IPS DF 6.9 (cell line): ENCODE measurements at places on chromosomes 11 and 22.

DNA sequence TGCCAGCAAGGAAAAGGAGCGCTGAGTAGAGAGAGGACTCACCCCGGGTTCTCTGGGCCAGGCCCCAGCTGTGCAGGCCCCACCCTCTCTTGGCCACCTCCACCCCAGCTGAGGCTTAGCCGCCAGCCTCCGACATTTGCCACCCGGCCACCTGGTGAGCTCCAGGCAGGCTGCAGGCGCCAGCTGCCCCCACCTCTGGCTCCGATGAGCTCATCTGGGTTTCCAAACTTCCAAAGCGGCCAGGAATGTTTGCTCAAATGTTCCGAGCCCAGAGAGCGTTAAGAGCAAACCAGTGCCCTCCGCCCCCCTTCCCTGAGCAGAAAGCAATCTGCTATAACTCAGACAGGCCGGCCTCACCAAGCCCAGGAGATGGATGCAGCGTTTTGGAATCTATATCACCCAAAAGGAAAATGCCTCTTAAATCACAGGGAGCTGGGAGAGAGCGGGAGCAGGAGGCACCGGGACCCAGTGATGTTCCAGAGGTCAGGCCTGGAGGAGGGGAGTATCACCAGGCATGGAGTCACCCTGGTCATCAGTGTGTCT, 9.1 kb upstream of the MN1 start:
- no peak for DNase-seq

- no peak for DNase-seq
Measured at GRCh38 chr22:29336751-29337490, 21.4 kb upstream of the RASL10A start.

DNA sequence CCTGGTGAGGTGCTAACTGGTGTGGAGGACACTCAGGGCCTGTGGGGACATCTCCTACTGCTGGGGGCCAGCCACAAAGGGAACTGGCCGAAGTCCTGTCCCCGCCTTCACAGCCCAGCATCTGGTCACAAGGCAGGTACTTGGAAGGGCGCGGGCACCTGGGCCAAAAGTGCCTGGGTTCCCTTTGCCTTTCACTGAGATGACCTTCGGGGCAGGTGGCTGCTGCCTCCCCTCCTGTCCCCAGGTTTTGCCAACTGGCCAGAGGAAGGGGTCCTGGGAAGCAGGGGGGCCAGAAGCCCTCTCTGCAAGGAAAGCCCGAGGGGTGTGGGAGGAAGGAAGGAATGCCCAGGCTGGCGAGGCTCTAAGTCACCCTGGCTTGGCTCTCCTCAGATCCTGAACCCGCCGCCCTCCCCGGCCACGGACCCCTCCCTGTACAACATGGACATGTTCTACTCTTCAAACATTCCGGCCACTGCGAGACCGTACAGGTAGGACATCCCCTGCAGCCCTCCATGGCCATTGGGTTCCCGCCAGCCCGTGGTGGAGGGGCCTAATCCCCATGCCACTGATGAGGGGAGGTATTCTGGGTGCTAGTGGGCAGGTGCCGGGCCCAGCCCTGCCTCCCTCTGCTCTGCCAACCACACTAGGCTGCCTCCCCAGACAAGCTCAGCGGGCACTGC, 14.4 kb upstream of the PPP6R3 start:
- DNase-seq: no peak

DNA sequence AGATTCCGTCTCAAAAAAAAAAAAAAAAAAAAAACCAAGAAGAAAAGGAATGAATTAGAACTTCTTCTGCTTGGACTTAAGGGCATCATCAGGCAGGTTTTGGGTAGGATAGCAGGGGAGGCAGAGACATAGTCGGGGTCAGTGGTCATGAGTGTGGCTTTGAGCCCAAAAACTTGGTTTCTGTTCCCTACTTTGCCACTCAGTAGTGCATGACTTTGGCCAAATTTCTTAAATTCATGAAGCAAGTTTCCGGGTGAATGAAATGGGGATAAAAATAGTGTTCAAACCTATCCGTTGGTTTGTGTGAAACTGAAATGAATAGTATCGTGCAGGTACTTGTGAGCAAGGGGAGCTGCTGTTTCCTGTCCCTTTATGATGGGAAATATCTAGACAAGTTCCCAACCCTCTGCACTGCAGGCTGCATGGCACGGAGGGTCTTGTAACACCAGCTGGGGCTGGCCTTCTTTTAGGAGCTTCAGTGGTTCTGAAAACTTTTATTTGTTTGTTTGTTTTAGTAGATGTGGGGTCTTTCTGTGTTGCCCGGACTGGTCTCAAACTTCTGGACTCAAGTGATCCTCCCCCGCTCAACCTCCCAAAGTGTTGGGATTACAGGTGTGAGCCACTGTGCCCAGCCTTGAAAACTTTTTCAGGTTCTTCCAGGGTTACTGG, 18.4 kb downstream of the NEAT1 start:
- DNase-seq: no peak

- DNase-seq: no peak
Measured at GRCh38 chr11:35618497-35619115, 346 bp downstream of the FJX1 start.

DNA sequence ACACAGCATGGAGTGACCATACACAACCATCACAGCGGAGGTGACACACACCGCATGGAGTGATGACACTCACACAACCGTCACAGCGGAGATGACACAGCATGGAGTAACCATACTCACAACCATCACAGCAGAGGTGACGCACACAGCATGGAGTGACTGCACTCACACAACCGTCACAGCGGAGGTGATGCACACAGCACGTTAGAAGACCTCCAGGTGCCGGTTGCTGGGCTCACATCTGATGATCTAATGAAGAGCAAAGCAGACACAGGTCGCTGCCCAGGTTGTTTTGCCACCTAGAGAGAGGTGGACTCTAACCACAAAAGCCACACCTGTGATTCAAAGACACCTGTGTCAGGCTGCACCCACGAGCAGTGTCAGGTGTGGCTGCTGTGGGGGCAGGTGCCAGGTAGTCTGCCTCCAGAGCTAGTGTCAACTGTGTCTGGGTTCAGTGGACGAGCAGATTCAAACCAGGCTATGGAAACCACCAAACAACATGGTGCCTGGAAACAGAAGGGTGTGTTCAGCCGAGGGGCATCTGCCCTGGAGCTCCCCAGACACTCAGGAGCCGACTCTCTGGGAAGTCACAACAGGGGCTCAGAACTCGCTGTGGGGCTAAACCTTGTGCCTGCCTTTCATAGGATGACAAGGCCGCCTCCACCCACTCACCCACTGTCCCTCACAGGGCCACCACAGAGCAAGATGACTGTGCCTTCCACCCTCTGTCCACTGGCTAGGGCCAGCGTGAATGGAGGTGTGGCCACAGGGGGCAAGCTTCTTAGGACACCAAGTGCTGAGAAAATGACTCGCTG, 608.2 kb downstream of the TBC1D22A start:
- DNase-seq: no peak

DNA sequence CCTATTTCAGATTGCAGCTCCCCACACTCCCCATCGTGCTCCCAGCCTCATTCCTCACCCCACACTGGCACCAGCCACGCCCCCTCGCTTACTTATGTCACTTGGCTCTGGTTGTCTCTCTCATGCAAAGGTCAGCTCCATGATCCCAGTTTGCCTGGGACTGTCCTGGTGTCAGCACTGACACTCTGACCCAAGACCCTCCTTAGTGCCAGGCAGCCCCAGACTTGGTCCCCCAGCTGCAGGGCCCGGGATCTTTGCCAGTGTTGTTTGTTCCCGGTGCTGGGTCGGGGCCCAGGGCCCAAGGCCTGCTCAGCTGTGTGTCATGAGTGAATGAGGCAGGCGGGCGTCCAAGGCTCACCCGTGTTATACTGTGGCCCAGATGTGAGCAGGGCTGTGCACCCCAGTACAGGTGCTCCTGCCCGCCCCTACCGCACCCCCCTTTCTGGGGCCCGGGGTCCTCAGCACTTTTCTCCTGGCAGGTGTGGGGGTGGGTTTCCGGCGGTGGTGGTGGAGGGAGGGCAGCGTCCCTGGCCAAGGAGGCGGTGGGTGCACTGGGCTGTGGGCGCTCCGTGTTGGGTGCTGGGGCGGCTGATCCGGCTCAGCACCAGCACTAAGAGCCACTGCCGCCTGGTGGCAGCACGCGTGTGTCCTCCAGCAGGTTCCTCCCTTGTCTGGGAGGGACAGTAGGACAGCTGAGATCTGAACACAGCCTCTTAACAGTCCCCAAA, 19.5 kb downstream of the IL17REL start:
- no peak for DNase-seq

DNA sequence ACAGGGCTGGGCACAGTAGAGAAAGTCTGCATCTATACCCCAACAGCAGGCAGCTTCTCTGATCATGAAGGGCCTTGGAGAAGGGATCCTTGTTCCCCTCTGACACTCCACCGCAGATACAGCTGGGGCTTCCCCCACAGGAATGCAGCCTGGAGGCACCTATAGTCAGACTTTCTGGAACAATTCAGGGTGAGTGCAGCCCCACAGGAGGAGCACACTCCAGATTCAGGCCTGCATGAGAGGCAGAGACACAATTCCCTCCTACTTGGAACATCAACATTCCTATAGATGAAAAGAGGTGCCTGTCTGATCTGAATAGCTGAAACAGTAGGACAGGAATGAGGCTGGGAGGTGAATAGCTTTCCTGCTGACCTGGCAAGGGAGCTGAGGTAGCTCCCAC, 1298.0 kb upstream of the CNTN5 start:
- DNase-seq: peak; percentile 33

DNA sequence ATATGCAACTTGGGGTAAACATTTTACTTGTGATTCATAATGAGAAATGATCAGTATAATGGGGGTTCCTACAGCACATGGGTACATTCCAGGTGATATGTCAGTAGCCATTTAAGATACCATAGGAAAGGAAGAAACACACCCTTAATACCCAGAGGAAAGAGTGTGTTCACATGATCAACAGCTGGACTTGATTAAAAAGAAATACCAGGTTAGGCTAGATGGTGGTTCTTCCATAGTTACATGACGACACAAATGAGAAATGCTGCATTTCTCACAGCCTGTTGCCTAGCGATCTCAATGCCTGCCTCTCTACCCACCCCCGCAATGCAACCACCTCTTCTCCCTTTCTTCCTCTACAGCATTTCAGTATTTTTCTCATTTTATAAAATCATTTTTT, 96.8 kb downstream of the TTC28 start:
- no peak for DNase-seq

GRCh38 chr11:116172156-116172555, 600.6 kb downstream of the BUD13 start:
- DNase-seq: no peak

GRCh38 chr11:74357449-74357848, 40.8 kb downstream of the PGM2L1 start:
- no peak for DNase-seq

DNA sequence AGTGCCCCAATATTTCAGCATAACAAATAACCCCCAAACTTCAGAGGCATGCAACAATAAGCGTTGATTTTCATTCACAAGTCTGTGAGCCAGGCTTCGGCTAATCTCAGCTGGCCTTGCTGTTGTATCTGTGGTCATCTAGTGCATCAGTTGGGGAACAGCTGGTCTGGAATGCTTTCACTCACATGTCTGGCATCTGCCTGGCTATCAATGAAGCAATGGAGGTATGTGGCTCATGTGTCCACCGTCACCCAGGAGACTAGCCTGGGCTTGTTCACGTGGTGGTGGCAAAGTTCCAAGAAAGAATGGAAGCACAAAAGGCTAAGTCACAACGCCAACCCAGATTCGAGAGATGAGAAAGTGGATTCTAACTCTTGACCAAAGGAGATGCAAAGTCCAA, 304.8 kb upstream of the ISX start:
- no peak for DNase-seq

DNA sequence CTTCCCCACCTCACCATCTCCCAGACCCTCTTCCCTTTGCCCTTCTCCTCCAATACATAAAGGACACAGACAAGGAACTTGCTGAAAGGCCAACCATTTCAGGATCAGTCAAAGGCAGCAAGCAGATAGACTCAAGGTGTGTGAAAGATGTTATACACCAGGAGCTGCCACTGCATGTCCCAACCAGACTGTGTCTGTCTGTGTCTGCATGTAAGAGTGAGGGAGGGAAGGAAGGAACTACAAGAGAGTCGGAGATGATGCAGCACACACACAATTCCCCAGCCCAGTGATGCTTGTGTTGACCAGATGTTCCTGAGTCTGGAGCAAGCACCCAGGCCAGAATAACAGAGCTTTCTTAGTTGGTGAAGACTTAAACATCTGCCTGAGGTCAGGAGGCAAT, 58.2 kb downstream of the TIMP3 start:
- no peak for DNase-seq
